Upper lobe of right lung (tissue), 1 donor: ENCODE measurements at places on chromosomes 2 and 18. TPM values are rescaled to one million over a fixed set of nuclear protein-coding genes. Genes with fewer than 3 reads are reported as not detected.

DNA sequence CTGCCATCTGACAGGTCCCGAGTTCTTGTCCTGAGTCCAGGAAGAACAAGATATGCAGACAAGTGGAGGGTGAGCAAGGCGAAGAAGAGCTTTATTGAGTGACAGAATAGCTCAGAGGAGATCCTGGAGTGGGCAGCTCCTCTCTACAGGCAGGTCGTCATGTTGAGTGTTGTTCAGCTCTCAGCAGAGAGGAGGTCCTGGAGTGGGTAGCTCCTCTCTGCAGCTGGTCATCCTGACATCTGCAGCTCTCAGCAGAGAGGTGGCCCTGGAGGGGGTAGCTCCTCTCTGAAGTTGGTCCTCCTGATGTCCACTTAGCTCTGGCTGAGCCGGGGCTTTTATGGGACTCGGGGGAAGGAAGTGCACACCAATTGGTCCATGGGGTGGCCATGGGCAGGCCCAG is 90.4 kb downstream of the ATAD2B start:
- H3K27me3 ChIP-seq = no peaks in the 10 kb centered on the region
- H3K4me3 ChIP-seq = no peak overlapping the region
- DNase-seq = no peak
- H3K4me1 ChIP-seq = no peaks in the 10 kb centered on the region
- no peaks in the 10 kb centered on the region for H3K36me3 ChIP-seq

DNA sequence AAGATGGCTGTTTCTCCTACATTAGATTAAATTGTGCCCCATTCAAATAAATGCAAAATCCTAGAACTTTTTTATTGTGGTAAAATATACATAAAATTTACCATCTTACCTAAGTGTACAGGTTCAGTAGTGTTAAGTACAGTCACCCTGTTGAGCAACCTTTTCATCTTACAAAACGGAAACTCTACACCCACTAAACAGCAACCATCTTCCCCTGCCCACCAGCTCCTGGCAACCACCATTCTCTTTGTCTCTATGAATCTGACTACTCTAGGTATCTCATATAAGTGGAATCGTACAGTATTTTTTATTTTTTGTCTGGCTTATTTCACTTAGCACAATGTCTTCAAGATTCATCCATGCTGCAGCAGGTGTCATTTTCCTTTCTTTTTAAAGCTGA is 53.0 kb downstream of the ASXL2 start:
- no peak overlapping the region for H3K27ac ChIP-seq
- peaks cover 12% of the 10 kb centered on the region for H3K4me1 ChIP-seq
- no peak overlapping the region for H3K4me3 ChIP-seq
- DNase-seq = no peak
- H3K36me3 ChIP-seq = no peaks in the 10 kb centered on the region

DNA sequence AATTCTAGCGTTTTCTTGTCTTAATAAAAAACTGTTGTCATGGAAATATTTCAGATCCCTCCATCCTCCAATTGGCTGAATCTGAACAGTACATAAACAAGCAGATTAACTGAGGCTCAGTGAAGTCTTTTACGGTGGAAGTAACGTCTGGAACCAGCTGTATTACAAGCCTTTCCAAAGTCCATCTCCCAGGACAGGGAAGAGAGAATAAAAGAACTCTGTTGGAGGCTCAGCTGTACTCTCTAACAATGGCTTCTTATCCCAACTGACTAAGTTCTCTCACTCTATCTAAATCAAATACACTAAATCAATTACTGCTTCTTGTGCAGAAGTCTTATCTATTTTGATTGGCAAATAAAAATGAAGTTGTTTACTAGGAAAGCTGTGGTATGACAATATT is 19.9 kb upstream of the NEDD4L start:
- no peak for DNase-seq
- H3K27ac ChIP-seq = no peak overlapping the region
- no peaks in the 10 kb centered on the region for H3K4me1 ChIP-seq
- no peak overlapping the region for H3K4me3 ChIP-seq
- no peaks in the 10 kb centered on the region for H3K36me3 ChIP-seq
- H3K27me3 ChIP-seq = no peaks in the 10 kb centered on the region

GRCh38 chr2:202965810-202966460 is 48.7 kb upstream of the NBEAL1 start:
- no peak for DNase-seq
- H3K4me1 ChIP-seq = no peaks in the 10 kb centered on the region

Gene LRRTM4
- total RNA-seq = 0.41 TPM

GRCh38 chr2:232235716-232236115 is 142.8 kb upstream of the ALPP start:
- H3K4me3 ChIP-seq = no peak overlapping the region
- H3K27me3 ChIP-seq = no peaks in the 10 kb centered on the region
- DNase-seq = no peak
- no peak overlapping the region for H3K27ac ChIP-seq

Gene IL36A
- not detected for total RNA-seq

Gene ITGB6
- total RNA-seq = 109 TPM

- H3K4me1 ChIP-seq = no peaks in the 10 kb centered on the region
- no peak overlapping the region for H3K4me3 ChIP-seq
- DNase-seq = no peak
- H3K27ac ChIP-seq = no peak overlapping the region
These were observed 317.1 kb upstream of the CWC22 start for GRCh38 chr2:180324182-180324581.

DNA sequence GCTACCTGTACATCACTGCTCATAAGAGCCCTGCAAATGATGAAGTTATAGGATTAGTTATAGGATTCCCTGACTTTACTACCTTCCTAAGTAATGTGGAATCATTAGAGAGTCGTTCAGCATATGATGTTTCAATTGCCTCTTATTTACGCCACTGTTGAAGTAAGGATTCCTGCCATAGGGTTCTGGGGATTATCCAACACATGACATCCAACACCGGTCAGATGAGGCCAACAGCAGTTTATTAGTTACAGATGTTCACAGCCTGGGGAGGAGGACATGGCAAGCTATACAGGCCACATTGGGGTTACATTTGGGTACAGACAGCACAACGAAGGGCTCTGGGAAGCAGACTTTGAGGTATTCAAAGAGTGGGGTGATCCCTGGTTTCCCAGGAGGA is 134.1 kb upstream of the MC4R start:
- DNase-seq = no peak
- no peaks in the 10 kb centered on the region for H3K27me3 ChIP-seq
- no peaks in the 10 kb centered on the region for H3K36me3 ChIP-seq
- H3K4me3 ChIP-seq = no peak overlapping the region

- DNase-seq = no peak
- H3K27ac ChIP-seq = no peak overlapping the region
- no peaks in the 10 kb centered on the region for H3K36me3 ChIP-seq
- no peaks in the 10 kb centered on the region for H3K4me1 ChIP-seq
- H3K27me3 ChIP-seq = no peaks in the 10 kb centered on the region
These were observed 926.8 kb upstream of the SLC39A10 start for GRCh38 chr2:194730266-194730665.
